ENCODE measurements at places on chromosomes 11 and 22.

- DNase-seq: no peak
These were observed 20.2 kb upstream of the LRRC32 start for GRCh38 chr11:76690736-76691135.

DNA sequence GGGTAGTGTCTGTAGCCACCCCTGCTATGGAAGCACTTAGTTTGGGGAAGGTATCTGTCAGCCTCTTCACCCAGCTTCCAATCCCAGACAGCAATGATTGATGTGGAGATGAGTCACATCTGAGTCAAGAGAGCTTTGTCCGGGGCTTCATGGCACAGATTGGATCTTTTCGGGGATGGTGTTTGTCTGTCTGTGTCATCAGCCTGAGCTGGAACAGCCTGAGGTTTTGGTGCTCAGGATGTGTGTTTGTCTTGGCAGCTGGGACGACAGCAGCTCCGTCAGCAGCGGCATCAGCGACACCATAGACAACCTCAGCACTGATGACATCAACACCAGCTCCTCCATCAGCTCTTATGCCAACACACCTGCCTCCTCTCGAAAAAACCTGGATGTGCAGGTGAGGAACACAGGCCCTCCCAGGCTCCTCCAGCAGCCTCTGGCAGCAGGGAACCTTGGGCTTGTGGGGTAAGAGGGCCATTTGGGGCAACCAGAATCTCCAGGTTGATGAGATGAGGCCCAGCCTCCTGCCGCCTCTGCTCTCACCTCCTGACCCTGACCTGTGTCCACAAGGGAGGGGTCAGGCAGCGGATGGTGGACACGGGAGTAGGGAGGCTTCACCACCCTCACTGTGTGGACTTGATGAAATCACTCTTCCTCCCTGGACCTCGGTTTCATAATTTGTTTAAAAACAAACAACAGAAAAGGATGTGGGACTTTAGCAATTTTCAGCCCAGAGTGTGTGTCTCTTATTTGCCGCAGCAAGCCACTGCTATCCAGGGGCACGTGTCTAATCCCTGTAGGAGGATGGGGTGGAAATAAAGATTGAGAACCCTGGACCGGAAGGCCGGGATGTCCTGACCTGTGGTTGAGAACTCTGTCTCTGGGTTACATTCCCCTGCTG lies 124.3 kb downstream of the DBX1 start:
- no peak for DNase-seq

- no peak for DNase-seq
These were observed 195.9 kb upstream of the SESN3 start for GRCh38 chr11:95426823-95427462.

GRCh38 chr11:116124922-116125714 lies 620.9 kb upstream of the CADM1 start:
- DNase-seq: no peak

GRCh38 chr11:46407635-46408034 lies 16.1 kb upstream of the CHRM4 start:
- no peak for DNase-seq

DNA sequence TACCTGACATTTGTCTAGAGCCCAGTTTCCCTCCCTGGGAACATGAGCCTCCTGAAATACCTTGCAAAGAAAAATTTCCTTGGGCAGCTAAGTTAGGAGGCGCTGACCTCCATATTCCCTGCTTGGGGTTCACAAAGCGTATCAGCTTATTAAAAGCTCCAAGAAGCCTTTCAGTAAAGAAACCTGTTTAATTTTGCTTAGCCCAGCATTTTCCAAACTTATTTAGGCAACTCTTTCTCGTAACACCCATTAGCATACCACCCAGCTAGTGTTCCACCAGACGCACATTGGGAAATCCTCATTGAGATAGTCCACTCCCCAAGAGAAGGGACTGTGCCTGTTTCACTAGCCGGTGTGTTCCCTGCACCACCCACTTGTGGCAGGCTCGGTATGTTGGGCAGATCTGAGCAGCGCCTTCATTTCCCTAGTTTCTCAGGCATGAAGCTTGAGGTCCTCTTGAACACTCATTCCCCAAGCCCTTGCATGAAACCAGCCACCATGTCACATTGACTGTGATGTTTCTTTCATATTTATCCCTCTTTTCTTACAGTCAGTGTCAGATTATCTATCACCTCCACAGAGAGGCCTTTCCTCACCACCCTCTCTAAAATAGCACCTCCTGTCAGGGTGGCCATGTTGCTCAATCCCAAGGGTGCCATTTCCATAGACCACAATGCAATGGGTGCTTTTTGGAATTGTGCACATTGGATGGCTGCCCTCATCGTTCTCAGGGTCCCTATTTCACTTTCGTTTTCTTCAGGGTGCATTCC lies 12.5 kb upstream of the ELF5 start:
- DNase-seq: no peak

GRCh38 chr11:47264521-47264920 lies 5.4 kb upstream of the MADD start:
- no peak for DNase-seq

- no peak for DNase-seq
These were observed 28.0 kb downstream of the MOB2 start for GRCh38 chr11:1458340-1459218.

DNA sequence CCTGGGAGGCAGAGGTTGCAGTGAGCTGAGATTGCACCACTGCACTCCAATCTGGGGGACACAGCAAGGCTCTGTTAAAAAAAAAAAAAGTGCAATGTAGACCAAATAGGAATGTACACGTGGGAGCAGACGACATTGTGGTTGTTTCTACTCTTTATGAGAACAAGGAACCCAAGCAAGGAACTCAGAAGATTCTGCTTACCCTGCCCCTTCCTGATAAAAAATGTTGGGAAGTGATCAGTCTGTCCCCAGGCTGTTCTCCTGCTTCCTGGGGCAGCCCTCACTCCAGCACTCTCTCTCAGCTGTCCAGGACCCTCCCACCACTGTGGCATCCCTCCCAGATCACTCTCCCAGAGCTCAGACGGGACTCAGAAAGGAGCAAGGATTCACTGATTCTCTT lies 31.8 kb downstream of the SLCO2B1 start:
- no peak for DNase-seq

DNA sequence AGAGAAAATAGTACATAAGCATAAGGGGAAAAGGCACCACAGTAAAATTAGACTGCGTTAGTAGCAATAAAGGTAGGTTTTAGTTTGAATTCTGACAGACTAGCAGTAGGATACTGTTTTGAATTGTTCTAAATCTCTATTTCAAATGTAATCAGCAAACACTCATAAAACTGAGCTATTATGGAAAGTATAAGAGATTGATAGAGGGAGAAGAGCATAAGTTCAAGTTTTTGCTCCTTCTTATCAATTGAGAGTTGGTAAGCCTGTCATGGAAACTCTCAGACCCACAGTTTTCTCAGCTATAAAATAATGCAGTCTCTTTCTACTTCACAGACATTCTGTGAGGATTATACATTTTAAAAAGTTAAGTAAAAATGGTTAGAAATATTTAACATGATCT lies 840.2 kb upstream of the CNTN5 start:
- no peak for DNase-seq

- no peak for DNase-seq
These were observed 50.9 kb downstream of the TTC28 start for GRCh38 chr22:28628766-28629165.

GRCh38 chr11:8000390-8000789 lies 13.3 kb downstream of the EIF3F start:
- DNase-seq: no peak

GRCh38 chr11:85809191-85809590 lies 1.8 kb downstream of the SYTL2 start:
- DNase-seq: no peak

GRCh38 chr11:44618561-44619425 lies 53.3 kb downstream of the CD82 start:
- DNase-seq: no peak

GRCh38 chr11:67432655-67433349 lies 4.5 kb downstream of the RPS6KB2 start:
- no peak for DNase-seq

GRCh38 chr22:34294986-34295385 lies 374.7 kb upstream of the LARGE1 start:
- DNase-seq: no peak

Data from NCI-H524 treated with DMSO at 0.1 percent for 48 hours (cell line).